Ascending aorta (tissue), 2 donors: ENCODE measurements at places on chromosomes 3 and 15.

- DNase-seq, result no peak
Observed at GRCh38 chr3:185342459-185343174, 20.3 kb upstream of the MAP3K13 start.

GRCh38 chr15:97858296-97858695 lies 102.2 kb upstream of the ARRDC4 start:
- DNase-seq, result no peak

GRCh38 chr3:148077318-148077923 lies 620.3 kb upstream of the AGTR1 start:
- DNase-seq, result no peak

- DNase-seq, result no peak
Observed at GRCh38 chr15:101203607-101204189, 48.1 kb downstream of the CHSY1 start.

- no peak for DNase-seq
Observed at GRCh38 chr3:9079676-9080075, 116.4 kb upstream of the RAD18 start.

GRCh38 chr15:34370643-34371042 lies 3.6 kb upstream of the LPCAT4 start:
- DNase-seq, result no peak

DNA sequence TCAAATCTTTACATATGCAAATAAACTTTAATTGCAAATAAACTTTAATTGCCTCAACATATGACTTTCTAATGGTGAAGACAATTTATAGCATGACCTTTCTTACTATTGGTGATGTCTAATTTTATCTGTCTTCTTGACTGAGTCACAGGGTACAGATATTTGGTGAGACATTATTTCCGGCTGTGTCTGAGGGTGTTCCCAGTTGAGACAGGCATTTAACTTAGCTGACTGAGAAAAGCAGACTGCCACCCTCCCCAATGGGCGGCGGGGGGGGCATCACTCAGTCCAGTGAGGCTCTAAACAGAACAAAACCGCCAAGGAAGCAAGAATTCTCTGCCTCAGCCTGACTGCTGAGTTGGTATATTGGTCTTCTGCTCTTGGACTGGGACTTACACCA lies 160.0 kb downstream of the TBL1XR1 start:
- no peak for DNase-seq

GRCh38 chr3:27380433-27381357 lies 11.5 kb upstream of the NEK10 start:
- no peak for DNase-seq

- no peak for DNase-seq
Observed at GRCh38 chr3:13308380-13308801, 111.7 kb downstream of the NUP210 start.

DNA sequence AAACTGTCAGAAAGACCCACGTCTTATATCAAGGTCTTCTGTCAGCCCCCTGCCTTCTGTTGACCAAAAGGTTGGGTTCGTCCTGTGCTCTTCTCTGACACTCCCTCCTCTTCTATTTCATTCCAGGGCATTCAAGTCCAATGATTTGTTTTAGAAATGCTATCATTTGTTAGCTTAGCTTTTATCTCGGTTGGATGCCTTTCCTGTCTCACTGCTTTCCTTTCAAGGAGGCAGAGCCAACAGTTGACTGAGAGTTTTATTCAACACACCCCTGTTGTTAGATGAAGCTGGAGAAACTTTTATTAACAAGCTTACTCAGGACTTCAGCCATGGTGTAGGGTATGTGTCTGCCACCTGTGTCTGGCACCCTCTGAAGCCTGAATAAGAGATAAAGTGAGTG lies 112.0 kb upstream of the SLC7A14 start:
- DNase-seq, result no peak

DNA sequence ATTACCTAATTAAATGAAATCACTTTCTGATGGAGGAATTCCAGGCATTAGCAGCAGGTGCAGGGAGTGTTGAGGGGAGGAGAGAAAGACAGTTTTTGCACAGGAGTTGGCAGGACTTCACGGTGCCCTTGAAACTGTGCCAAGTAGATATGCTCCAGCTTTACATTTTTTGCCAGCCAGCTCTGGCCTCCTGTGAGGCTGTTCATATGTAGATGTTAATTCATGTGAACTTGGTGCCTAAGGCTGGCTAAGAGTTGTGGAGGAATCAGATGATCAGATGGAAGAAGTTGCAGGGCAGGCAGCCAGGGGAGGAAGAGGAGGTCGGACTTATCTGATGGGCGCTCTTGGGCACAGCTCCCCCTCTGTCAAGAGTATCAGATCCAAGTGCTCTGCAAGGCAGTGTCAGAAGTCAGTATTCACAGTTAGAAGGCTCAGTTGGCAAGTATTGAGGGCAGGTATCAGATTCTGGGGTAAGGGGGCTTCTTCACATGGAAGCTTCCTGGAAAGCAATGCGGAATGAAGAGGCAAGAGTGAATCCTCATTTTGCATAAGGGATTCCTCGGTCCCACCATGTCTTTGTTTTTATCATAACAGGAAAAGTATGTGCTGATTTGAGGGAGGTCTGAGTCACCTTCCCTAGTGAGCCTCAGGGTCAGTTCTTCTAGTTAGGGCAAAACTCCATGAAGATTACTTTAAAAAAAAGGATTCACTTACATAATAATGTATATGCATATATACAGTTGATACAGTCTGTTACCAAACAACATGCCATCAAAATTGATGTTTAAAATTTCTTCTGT lies 172.6 kb upstream of the UMPS start:
- DNase-seq, result no peak

GRCh38 chr3:171755015-171755589 lies 55.2 kb downstream of the PLD1 start:
- DNase-seq, result no peak
